ENCODE measurements at places on chromosomes 11 and 22.

DNA sequence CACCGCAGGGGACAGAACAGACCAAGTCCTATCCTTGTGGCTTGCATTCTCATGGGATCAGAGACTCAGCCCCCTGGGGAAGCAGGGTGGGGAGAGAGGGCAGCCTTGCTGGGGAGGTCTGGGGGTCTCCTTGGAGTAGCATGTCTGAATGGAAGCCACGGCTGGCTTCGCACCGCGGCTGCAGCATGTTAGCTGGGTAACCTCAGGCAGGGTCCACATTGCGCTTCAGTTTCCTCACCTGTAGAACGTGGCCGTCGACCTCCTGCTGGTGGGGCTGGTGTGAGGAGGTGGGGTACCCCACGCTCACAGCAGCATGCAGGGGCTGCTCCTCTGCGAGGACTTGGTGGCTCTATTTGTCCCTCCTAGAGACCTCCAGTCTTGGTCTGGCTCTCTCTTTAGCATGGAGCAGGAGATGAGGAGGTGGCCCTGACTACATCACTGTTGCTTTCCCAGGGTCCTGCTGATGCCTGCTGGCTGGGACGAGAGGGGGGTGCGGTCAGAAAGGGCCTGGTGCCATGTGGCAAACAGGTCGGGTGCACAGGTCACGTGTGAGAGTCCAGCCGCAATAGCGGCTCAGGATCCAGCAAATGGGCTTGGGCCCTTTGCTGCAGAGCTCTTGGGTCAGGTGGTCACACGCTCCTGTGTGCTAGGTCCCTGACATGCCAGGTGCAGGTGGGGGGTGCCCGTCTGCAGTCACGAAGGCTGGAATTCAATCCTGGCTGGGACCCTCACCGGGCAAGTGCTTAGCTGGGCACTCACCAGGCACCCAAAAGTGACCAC is 35.4 kb upstream of the SMIM38 start:
- no peak for DNase-seq

GRCh38 chr11:69089258-69089657 is 40.5 kb downstream of the TPCN2 start:
- no peak for DNase-seq

GRCh38 chr11:117684731-117685130 is 112.3 kb downstream of the DSCAML1 start:
- DNase-seq = no peak

- DNase-seq = no peak
Observed at GRCh38 chr22:50528682-50529415, 963 bp downstream of the TYMP start.

DNA sequence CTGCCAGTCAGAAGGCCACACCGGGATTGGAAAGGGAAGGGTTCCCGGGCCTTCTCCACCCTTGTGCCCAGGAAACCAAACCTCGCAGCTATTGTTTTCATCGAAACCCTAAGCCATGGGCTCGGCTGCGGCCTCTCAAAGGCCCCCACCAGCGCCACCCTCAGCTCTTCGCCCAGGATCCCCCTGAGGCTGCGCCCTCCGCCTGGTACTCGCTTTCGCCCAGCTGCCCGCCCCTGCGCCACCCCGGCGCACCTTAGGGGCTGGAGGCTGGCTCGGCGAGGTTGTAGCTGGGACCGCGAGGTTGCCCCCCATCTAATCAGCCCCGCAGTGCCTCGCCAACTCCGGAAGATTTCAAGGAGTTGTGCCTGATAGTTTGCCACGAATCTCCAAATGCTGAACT is 49.0 kb downstream of the FZD4 start:
- DNase-seq = no peak

DNA sequence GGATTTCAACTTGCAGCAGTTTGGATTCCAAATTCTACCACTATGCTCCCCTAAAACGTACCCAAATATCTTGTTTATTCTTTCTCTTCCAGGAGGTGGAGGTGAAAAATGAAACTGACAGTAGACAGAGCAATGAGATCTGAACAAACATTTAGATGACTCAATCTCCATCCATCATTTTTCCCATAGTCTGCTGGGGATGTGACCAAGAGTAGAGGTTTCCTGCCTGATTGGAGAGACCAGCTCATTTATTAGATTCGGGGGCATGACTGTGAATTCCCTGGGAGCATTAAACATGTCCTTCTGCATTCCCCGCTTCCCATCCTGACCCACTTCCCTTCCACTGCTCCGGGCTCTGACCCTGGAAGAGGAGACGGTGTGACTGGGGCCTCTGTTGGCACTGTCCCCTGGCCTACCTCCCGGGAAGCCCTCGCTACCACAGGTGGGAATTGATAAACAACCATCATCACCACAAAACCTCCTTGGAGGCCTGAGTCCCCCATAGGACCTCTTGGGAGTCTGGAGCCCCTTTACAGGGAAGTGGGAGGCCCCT is 20.3 kb downstream of the DKK3 start:
- no peak for DNase-seq

GRCh38 chr11:2525941-2526807 is 81.4 kb downstream of the KCNQ1 start:
- no peak for DNase-seq

GRCh38 chr11:41256041-41256440 is 203.4 kb downstream of the LRRC4C start:
- no peak for DNase-seq

GRCh38 chr11:41382927-41383326 is 76.5 kb downstream of the LRRC4C start:
- no peak for DNase-seq

GRCh38 chr11:62456630-62457029 is 37.8 kb downstream of the SCGB1A1 start:
- DNase-seq = peak; percentile 55

DNA sequence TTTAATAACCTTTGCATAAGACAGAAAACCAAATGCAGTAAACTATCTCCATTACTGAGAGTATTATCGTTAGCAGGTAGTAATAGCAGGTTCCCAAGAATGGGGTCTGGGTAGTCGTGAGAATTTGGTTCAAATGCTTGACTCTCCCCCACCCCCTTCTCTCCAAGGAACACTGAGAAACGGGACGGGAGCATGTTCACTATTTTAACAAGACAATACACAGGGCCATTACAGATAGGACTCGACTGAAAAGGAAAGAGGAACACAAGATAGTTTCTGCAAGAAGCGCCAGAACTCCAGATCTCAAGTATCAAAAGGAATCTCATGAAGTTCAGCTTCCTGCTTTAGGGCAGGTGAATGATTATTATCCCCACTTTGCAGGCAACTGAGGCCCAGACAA is 27.0 kb downstream of the KMT5B start:
- no peak for DNase-seq

GRCh38 chr11:27412192-27412691 is 49.2 kb upstream of the CCDC34 start:
- DNase-seq = no peak
